ENCODE measurements at places on chromosomes 7 and 10. TPM values are rescaled to one million over a fixed set of nuclear protein-coding genes. Genes with fewer than 3 reads are reported as not detected.

DNA sequence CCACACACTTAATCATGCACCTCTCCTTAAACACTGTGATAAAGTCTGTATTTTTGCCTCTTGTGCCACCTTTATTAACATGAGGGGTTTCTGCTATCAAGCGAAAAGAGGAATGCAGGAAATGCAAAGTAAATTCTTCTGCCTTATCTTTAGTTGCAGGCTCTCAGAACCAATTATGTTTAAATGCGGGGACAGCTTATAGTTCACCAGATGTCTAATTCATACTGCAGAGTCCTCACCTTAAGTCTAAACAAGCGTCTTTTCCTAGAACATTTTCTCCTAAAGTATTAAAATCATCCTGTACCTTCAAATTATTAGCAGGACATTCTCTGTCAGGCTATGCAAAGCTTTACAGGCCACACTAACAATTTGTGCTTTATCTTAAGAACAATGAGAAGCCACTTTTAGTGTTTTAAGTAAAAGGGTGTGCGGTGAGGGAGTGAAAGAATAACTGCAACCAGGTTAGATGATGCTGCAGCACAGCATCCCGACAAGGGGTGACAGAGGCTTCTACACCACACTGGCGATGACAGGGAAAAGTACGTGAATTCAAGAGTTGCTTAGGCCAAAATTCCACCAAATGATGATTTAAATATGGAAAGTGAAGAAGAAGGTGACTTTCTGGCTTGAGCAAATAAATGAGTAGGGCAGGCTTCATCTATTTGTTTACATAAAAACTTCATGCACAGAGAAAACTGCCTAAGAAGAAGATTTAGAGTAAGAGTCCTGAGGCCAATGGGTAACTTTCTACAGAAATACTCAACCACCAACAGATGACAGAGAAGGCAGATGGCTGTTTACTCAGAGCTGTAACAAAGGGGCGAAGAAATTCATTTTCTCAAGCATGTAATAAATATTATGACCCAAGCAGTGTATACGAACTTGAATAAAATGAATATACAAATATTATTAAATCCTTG, 36.0 kb downstream of the EZH2 start:
- DNase-seq: no peak

- DNase-seq: no peak
Observed at GRCh38 chr7:65287023-65287422, 86.6 kb upstream of the ZNF92 start.

The CLRN3 gene
- not detected for polyA plus RNA-seq

- no peak for DNase-seq
Observed at GRCh38 chr10:18406136-18406535, 245.3 kb downstream of the NSUN6 start.

DNA sequence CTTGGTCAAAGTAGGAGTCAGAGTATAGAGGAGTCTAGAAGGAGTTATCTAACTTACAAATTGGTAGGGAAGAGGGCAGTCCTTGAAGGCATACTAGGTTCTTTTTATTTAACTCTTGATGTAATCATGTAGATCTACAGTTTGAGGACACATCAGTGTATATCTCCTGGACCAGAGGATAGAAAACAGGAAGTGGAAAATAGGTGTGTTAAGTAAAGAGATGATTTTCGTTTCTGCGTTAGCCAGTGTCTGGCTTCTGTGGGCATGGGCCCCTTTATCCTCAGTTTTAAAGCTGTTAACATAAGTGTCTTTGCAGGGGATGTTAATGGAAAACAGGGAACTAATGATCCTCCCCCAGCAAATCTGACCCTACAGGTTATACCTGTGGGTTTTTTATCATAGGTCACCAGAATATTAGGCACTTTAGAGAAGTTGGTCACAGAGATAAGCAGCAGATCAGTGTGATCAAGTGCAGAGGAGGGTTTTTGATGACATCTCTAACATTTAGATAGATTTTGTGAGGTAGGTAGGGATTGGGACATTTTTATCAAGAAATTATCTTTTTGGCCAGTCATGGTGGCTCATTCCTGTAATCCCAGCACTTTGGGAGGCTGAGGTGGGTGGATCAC, 58.6 kb upstream of the PRSS1 start:
- DNase-seq: no peak

The GOLGA7B gene
- 0.06 TPM for polyA plus RNA-seq

The ZNF277 gene
- polyA plus RNA-seq: 25.4 TPM

- DNase-seq: no peak
Observed at GRCh38 chr7:28202222-28202621, 21.6 kb upstream of the JAZF1 start.

The GIMAP6 gene
- 14.0 TPM for polyA plus RNA-seq

- DNase-seq: no peak
Observed at GRCh38 chr10:75435291-75435690, 3.9 kb downstream of the LRMDA start.

The RNF32 gene
- 2.6 TPM for polyA plus RNA-seq

- DNase-seq: no peak
Observed at GRCh38 chr7:32214913-32215312, 144.7 kb upstream of the PDE1C start.
